Epithelial cell of esophagus (primary cell): ENCODE measurements at places on chromosomes 11 and 22.

- no peak for DNase-seq
Measured at GRCh38 chr11:73468590-73469161, 92.5 kb downstream of the RELT start.

DNA sequence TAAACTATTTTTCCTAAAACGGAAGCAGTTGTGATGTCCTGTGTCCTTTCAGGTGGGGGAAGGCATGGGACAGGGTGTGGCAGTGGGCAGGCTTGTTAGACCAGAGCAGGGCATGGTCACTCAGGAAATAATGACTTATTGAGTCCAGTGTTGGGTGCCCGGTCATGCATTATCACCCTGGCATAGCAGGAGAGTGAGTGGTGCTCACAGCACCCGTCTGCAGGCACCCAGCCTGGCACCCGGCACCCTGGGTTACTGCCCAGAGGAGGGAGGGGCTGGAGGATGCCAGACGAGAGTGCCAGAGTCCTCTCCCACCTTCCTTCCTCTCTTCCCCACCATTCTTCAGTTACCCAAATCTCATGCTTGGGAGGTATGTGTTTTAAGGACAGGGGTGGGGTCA, 59.1 kb downstream of the ST3GAL4 start:
- no peak for DNase-seq

DNA sequence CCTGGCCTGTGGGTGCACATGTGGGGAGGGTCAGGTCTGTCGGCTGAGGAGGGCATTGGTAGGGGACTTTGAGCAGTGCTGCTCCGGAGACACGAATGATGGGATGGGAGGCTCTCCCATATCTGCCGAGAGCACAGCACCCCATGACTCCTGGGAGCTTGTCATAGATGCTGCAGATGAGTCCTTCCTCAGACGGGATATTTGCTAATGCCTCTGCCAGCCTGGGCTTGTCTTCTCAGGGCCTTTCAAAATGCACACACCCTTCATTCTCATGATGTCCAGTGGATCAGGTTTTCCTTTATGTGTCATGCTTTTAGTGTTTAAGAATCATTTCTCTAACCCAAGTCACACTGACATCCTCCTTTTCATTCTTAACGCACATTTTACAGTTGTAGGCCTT, 8.1 kb upstream of the RNH1 start:
- DNase-seq: peak; percentile 96

DNA sequence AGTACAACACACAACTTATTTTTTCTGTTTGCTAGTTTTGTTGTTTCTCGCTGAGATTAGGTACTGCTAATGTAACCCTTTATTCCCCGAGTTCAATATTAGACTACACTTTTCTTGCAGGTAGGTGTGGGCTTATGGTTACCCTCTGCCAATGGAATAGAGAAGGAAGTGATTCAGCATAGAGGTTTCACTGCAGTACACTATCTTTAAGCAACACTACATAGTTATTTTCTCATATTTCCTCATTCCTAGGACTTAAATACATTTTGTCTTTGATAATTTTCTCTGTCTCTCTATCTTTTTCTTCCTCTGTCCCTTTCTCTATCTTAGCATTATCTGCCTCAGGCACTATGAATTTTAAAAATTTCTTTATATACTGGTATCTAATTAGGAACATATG, 791.0 kb downstream of the FAM181B start:
- DNase-seq: no peak

GRCh38 chr11:17561526-17561925, 14.5 kb downstream of the OTOG start:
- no peak for DNase-seq

DNA sequence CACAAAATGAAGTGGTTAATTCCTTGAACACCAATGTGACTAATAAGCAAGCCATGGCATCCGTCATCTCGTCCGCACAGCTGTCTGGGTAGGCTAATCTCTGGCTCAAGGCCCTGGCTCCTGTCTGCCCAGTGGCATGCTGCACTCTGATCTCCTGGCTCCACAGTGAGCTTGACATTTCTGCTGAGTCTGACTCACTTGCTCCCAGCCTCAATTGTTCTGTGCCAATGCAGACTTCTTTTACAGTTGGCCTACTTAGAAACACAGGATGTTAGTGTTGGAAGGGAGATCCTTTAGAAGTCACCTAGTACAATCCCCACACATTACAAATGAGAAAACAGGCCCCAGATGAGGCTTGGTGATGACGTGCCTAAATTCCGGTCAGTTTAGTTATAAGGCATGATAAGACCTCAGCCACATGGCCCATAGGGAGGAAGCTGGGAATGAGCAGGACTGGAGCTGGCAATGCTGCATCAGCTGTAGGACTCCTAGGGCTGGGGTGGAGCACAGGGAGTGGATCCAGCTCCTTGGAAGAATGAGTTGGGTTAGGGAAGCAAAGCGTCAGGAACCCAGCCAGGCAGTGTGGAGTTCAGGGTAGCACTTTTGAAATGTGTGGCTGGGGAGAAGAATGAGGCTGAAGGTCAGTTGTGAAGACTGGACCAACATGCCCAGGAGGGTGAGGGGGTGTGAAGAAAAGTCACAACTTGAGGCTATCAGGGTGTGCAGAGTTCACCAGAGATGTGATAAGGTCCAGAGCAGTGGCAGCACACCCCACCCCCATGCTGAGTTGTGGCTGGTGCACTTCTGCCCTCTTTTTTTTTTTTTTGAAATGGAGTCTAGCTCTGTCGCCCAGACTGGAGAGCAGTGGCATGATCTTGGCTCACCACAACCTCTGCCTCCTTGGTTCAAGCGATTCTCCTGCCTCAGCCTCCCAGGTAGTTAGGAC, 70.2 kb upstream of the EED start:
- peak; percentile 88 for DNase-seq

GRCh38 chr11:25910086-25910485, 421.8 kb upstream of the ANO3 start:
- peak; percentile 78 for DNase-seq

DNA sequence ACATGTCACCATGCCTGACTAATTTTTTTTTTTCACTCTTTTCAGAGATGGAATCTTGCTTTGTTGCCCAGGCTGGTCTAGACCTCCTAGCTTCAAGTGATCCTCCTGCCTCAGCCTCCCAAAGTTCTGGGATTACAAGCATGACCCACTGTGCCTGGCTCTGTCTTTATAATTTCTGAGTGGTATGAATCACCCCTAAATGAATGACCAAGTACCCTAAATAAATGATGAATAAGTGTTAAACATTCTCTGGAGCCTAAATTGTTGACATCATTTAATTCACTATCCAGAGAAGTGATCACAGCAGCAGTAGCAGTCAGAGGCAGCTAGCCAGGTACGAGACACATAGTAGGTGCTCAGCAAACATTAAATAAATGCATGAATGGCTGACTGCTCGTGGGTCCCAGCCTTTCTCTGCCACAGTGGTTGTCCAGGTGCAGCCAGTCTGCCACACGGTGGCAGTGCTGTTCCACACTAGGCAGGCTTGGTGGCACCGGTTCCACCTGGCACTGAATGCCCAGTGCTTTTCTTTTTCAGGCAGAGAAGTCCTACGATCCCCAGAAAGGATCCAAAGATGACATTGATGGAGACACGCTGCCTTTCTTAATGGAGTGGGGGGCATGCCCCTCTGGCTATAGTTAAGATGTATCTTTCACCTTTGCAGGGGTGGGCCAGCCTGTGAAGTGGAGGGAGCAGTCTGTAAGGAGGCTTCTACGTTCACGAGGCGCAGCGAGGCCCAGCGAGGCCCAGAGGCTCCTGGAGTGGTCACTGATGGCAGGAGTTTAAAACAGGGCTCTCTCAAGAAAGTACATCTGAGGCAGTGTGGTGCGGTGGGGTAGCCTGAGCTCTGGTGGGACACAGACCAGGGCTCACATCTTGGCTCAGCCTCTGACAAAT, 8.7 kb upstream of the TTC12 start:
- DNase-seq: peak; percentile 74

DNA sequence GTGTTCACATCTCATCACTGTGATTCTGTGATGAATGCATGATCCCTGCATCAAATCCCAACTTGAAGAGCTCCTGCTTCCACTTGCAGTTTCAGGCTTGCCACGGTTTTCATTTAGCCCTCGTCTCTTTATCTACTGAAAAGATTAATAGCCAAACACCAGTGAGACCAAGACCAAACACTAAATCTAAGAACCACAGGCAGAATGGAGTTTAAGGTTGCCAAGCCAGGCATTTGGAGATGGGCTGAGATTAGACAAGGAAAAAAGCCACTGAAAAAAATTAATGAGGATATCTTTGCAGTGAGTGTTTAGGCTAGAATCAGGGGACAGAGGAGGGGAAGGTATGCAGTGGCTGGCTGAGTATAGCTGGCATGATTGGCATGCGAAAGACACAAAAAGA, 227.2 kb upstream of the BLID start:
- no peak for DNase-seq

- no peak for DNase-seq
Measured at GRCh38 chr11:120786206-120786735, 237.6 kb upstream of the TBCEL start.

- DNase-seq: no peak
Measured at GRCh38 chr11:16352707-16353106, 3.6 kb downstream of the SOX6 start.

DNA sequence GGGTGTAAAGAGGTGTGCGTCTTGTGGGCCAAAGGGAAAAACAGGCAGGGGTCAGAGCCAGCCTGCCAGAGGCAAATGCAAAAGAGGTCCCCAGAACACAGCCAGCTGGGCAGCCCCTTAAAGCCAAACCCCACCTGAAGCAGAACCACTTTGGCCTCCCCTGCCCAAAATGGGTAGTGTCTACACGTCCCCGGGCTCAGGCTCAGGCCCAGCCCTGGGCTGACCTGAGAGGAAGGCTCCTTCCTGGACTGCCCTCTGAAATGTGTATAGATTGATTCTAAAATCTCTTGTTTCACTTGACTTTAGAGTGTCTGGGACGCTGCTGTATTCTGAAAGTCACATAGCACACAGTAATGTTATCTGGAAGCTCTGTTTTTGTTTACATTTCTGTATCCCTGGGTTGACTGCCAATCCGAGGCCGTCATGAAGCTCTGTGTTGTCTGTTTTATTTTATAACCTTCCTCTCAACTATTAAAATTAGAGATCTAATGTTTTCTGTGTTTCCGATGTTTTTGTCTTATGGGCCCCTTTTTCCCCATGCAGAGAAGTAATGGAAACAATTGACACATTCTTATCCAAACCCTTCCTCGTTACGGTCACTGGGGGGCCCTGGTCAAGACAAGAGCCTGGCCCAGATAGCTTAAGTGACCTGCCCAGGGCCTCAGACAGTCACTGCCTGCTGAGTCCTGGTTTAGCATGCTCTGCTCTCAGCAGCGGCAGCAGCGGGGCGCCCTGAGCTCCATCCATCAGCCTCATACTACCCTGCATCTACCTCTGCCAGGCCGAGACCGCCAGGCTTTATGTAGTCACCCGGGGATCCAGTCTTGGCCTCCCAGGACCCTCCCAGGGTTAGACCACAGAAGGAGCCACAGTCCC, 10.1 kb downstream of the OVOL1 start:
- DNase-seq: no peak

DNA sequence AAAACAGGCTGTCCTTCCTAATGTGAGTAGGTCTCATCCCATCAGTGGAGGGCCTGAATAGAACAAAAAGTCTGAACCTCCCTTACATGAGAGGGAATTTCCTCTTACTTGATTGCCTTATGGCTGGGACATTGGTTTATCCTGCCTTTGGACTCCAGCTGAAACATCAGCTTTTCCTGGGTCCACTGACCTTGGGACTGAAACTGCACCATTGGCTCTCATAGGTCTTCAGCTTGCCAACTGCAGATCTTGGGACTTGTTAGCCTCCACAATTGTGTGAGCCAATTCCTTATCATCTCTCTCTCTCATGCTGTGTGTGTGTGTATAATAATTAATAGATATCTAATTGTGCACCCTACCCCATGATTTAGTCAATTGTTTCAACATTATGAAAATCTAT, 375.3 kb upstream of the DDI1 start:
- no peak for DNase-seq

- no peak for DNase-seq
Measured at GRCh38 chr11:127631974-127632373, 631.4 kb upstream of the KIRREL3 start.

DNA sequence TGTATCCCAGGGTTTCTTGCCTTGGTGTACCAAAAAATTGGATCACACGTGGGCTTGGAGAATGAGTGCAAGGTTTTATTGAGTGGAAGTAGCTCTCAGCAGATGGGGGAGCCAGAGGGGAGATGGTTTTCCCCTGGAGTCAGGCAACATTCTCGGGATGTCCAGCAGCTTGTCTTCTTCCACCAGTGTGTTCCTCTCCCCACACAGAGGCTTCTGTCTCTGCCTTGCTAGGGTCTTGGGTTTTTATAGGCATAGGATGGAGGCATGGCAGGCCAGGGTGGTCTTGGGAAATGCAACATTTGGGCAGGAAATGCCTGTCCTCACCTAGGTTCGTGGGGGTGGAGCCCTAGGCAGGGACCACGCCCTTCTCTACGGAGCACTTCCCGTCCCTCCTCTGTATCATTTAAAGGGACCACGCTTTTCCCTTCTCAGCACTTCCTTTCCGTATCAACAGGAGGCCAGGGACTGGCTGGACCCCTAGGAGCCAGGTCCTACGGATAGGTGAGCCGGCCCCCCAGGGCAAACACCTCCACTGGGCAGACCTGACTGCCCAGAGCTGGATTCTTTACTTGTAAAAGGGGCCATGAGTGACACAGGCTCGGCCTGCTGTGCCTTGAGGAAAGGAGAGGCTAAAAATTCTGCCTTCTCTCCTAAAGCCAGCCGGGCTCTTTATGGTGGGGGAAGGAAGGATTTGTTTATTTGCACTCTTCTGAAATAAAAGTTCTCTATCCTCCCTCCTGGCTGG, 55.3 kb upstream of the CCDC188 start:
- peak; percentile 78 for DNase-seq

DNA sequence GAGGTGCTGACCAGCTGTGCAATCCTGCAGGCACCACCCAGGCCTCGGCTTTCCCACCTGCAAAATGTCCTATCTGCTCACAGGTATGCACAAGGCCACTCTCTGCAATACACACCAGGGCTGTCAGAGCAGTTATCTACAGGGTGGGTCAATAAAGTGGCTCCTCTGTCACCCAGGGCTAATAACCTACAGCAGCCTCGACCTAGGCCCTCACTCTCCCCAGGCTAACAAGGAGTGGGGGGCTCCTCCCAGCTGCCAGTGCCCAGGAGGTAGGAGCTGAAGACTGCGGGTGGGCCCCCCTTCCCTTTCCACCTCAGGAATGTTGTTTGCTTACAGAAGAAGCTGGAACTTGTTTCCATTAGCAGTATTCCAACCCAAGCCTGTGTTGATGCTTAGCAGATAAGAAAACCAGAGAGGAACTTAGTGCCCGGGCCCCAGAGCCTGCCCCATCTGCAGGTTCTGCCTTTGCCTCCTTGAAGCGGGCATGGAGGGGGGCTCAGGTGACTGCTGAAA, 26.8 kb downstream of the MYH9 start:
- no peak for DNase-seq

- no peak for DNase-seq
Measured at GRCh38 chr11:128592454-128592853, 5.1 kb upstream of the ETS1 start.

GRCh38 chr22:43500792-43501785, 89.3 kb downstream of the MPPED1 start:
- DNase-seq: no peak

GRCh38 chr11:78080084-78080817, 589 bp upstream of the NDUFC2 start:
- no peak for DNase-seq

DNA sequence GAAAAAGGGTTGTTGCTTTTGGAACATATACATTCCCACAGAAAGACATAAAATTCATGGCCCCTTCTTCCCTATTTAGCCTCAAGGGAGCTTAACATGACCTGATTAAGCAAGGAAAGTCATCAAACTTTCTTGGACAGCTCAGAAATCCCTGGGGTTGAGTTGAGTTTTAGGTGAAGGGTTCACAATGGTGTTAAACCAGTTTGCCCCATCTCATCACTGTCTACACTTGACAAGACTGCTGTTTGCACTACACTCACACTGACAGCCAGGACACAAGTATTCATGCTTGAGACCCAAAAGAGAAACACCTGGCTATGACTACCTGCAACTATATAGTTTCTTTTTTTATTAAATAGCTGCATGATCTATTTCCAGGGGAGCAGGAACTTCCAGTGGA, 209.8 kb upstream of the TMEM45B start:
- peak; percentile 15 for DNase-seq
